ENCODE measurements at places on chromosomes 6 and 20.

GRCh38 chr20:52365688-52366087, 174.1 kb upstream of the ZFP64 start:
- no peak for DNase-seq

DNA sequence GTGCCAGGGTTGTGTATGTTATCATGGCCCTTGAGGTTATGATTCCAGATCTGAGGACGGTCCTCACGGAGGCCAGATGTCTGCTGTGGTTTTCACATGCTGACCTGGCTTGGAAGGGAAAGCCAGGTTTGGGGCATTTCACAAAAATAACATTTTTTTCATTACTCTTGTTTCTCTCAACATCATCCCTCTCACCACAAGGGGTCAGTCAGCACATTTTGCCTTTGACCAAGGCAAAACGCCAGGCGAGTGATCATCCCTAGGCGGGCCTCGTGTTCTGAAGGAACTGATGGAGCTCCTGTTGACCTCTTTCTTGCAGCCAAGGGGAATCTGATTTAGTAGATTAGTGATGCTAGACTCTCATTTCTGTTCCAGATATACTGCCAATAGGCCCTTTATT, 133.5 kb downstream of the TBC1D7 start:
- no peak for DNase-seq

- DNase-seq = peak; percentile 28
Measured at GRCh38 chr6:52305948-52306767, 21.6 kb upstream of the MCM3 start.

GRCh38 chr20:38304845-38305447, 990 bp downstream of the BPI start:
- DNase-seq = no peak

DNA sequence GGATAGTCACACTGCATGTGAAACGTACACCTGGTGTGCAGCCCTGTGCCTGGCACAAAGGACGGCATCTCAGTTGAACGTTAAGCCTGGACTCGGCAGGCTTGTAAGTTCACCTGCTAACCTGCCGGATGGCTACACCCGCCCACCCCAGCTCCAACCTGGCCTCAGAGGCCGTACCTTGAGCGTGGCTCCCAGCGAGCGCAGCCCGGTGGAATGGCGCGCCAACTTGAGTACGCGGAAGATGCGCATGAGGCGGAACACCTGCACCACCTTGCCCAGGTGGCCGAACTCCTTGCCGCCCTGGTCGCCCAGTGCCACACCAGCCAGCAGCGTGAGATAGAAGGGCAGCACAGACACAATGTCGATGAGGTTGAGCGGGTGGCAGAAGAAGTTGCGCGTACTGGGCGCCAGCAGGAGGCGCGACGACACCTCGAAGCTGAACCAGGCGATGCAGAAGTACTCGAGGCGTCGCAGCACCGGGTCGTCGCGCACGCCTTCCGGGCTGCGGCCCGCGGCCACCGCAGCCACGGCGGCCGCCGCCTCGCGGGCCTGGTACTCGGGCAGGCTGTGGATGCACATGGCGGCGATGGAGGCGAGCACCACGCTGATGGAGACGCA, 3.3 kb downstream of the KCNS1 start:
- DNase-seq = peak; percentile 28

DNA sequence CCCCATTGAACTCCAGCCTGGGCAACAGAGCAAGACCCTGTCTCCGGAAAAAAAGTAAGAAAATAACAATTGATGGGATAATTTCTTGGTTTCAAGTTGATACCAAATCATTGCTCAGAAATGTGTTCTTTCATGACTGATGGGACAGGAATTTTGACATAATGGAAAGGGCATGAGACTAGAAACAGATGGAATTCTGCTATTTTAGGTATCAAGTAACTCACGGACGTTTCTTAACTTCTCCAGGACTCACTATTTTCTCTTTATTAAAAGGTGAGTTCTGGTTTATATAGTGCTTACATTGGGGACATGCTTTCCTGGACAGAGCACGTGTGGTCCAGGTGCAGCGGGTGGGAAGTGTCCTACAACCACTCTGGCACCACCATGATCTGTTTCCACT, 6.0 kb upstream of the DSP start:
- no peak for DNase-seq

GRCh38 chr20:51960047-51960675, 157.8 kb upstream of the SALL4 start:
- DNase-seq = no peak

DNA sequence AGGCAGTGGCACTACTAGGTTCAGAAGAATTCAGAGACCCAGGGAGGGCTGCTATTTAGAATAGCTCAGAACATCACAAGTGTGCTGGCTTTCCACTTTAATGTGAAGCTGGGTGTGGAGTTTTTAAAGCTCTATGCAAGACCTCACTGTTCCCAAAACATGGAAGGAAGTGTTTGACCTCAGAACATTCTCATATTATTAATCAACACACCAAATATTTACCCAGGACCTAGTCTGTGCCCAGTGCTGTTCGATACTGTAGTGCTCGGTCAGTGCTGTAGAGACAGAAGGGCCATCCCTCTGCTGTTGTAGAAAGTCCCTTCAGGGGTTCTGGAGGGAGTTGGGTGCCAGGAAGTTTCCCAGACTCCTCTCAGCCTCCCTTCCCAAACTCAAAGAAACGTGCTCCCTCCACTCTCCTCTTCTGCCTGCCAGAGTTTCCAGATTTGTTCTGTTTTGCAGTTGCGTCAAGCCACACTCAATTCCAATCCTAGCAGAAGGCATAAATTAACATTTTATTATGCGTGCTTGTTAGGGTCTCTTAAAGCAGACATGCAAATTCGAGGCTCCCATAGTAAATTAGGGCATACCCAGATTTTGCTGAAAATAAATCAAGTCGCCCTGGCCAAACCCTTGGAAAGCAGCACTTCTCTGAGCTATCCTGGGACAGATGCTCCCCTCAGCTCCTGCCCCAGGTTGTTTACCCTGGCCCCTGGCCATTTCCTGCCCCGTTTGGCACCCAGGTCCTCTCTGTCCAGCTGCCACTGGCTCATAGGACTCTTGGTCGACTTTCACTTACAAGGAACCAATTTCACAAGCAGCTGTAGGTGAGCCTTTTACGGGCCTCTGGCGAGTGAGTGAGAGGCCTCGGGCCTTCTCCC, 248.6 kb downstream of the HIVEP2 start:
- peak; percentile 77 for DNase-seq

DNA sequence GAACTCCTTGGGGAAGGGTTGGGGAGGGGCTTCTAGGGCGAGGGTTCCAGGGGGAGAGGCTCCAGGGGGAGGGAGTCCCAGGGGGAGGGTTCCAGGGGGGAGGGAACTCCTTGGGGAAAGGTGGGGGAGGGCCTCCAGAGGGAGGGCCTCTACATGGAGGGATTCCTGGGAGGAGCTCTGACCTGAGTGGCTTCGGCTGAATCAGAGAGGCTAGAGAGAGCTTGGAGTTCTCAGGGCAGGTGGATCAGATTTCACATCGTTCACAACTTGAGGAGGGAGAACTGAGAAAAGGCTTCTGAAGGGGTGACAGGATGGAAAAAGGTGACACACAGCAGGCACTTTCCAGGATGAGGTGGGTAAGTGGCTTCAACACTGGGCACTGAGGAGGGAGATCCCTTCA, 49.1 kb downstream of the DAAM2 start:
- DNase-seq = no peak

DNA sequence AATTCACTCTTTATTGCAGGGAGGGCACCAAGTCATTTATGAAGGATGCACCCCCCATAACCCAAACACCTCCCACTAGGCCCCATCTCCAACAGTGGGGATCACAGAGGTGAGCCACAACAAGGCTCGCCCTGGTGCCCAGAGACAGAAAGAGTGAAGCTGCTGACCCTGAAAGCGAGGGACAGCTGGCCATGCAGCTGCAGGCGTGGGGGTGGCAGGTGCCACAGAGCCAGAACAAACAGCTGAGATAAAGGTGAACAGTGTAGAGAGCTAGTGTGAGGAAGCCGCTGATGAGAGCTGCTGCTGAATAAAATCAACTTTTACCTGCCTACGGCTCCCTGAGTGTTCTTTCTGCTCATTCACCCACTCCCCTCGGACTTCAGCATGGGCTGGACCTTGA, 18.8 kb upstream of the RGS17 start:
- DNase-seq = no peak

DNA sequence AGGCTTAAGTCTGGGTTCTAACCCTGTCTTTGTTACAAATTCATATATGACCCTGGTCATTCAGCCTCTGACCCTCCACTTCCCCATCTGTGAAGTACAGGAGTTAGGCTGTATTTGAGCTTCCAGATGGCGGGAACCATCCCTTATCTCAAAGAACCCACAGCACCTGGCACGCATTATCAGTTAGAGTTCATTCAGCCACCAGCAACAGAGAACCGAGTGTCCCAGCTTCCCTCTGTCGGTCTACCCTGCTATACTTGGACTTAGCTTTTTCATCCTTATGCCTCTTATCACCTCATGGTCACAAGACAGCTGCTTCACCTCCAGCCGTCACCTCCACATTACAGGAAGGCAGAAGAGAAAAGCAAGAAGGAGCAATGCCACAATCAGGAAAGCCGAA, 147.8 kb downstream of the EYA2 start:
- no peak for DNase-seq

- DNase-seq = no peak
Measured at GRCh38 chr20:51359401-51359800, 183.1 kb downstream of the NFATC2 start.

- DNase-seq = peak; percentile 75
Measured at GRCh38 chr6:30883685-30884520, at the start of gene DDR1. TSS of gene DDR1 (plus strand) at chr6:30884519. CDS start at chr6:30888730, 4,211 bp downstream.

- DNase-seq = no peak
Measured at GRCh38 chr20:34437330-34437986, 74.4 kb downstream of the ITCH start.

- DNase-seq = no peak
Measured at GRCh38 chr6:132410830-132411229, 9.6 kb upstream of the MOXD1 start.

DNA sequence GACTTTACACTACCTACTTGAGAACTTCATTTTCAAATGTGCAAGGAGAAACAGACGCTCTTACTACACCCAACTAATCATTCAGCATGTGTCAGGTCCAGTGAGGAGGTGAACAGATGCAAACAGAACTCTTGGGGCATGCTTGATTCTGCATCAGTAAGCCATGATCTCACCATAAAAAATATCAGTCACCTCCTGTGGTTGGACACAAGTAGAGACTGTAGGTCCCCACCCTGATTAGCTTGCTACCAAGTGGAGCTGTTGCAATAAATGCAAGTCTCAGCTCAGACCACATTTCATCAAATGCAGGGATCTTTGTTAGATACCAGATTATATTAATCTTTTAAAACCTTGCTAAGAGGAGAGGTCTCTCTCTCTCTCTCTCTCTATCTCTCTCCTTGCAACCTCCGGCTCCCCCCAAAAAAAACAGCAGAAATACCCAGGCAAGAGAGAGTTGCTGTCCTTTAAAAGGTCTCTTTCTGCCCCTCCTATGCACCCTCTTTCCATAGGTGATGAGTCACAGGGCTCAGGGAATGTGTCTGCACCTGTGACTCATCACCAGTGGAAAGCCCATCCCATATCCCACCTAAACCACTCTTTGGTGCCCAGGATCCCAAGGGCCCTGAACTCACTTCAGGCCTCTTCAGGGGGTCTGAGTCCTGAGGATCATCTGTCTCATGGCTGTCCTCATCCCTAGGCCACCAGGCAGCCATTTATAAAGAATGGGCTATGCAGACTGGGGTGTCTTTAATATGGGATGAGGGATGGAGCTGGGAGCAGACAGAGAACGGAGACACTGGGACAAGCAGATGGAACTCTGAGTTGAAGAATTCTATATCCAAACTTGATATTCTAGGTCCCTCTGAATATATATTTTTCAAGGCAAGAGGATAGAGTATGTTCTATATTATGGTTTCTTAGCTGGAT, 154.5 kb downstream of the QRSL1 start:
- no peak for DNase-seq

DNA sequence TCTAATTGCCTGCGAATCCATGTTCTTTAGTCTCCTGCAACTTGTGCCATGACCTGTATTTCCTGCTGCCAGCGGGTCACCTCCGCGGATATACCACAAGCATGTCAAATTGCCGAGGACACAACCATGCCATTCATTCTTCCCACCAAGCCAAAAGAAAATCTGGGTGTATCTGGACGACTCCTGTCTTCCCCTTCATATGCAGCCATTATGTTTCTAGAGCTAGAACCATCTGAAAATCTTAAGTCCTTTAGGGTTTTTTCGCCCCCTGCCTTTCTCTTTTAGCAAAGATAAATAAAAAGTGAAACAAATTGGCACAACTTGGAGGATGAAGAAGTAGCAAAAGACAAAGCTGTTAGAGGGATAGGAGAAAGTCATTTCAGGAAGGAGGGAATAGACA, 242.6 kb downstream of the ARID1B start:
- DNase-seq = no peak

DNA sequence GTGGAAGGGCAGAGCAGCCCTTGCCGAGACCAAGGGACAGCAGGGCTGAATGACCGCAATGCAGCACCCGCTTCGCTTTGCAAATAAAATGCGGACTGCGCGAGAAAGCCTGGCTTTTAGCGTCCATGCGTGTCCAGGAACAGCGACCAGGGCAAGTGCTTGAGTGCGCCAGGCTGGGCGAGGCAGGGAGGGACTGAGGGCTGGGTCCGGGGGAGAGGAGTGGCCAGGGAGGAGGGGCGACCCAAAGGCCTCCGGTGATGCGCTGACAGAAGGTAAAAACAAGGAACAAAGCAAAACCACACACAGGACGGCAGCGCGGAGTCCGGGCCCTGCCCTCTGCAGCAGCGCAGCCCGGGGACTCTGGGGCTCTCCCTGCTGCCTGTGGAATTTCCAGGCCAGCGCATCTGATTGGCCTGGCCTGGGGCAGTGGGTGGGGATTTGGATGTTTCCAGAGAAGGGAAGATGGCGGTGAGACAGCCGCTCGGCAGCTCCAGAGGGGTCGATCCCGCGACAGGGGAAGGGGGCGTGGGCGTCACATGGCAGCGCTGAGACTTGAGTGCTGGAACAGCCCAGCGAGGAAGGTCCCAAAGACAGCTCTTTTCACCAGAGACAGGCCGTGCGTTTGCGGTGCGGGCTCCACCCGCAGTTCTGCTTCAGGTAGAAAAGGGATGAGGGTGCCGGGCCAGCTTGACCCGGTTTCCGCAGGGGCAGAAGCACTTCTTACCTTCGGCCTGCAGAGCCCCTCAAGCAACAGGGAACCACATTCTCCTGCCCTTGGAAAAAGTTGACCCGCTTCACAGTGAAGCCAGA, 51.8 kb downstream of the SSR1 start:
- DNase-seq = peak; percentile 89

All from body of pancreas (tissue), 4 donors.